ENCODE measurements at places on chromosomes 13 and 19.

- no peak for DNase-seq
These were observed 127.1 kb downstream of the VWA8 start for GRCh38 chr13:41833831-41834230.

- DNase-seq = no peak
These were observed 54.1 kb downstream of the GJA3 start for GRCh38 chr13:20106742-20107141.

GRCh38 chr19:54709212-54709948 lies 14.9 kb upstream of the KIR3DL3 start:
- no peak for DNase-seq

DNA sequence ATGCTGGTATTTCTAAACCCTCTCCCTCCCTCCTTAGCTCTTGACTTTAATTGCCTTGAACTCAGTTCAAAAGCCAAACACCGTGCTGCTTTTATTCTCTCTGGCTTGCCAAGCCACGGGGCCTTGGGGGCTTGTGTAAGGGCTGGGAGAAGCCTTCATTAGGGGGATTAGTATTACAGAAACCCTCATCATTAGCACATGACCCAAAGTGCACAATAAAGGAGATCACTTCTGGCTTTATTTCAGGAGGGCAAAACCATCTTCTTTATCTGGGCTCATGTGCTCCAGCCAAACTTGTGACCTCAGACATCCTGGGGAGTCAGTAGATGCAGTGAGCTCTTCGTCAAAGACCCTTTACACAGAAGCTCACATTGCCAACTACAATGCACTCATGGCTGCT lies at the start of gene DCT:
Gene DCT, minus strand, starts transcription at position 67 of the 400 bp plus-strand sequence. CDS start 427 bp downstream, outside the sequence.
- DNase-seq = no peak

Measured in putamen (tissue), 1 donor.